Stimulated activated CD4-positive, alpha-beta T cell treated with anti-CD3 and anti-CD28 coated beads, Interleukin-1b, Interleukin-23, amount 100 ng/mL, for 1 hour (primary cell): ENCODE measurements at places on chromosomes 11 and 22.

DNA sequence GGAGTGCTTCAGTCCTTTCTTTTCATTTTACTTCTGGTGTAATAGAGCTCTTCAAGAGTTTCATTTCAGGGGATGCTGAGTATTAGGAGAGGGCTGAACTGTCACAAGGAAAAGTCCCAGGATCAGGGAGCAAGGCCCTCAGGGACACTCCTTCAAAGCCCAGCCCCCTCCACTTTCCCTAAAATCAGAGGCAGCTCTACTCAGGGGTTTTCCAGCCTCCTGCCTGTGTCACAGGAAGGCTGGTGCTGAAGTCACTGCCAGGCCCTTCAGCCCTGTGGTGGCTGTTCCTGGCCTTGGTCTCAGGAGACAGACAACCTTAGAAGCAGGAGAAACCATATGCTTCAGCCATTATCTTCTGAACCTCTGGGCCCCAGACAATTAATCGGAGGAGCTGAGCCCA lies 36.4 kb upstream of the KIRREL3 start:
- no peak for DNase-seq

DNA sequence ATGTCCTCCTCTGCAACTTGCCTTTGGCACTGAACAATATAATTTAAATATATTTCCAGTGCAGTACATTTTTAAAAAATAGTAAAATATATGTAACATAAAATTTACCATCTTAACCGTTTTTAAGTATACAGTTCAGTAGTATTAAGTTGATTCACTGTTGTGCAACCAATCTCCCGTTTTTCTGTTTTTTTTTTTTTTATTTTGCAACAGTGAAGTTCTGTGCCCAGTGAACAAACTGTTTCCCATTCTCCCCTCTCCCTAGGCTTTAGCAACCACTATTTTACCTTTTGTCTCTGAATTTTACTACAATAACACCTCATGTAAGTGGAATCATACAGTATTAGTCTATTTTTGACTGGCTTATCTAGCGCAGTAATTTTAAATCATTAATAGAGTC lies 13.8 kb downstream of the PRRG4 start:
- DNase-seq: no peak

- no peak for DNase-seq
Measured at GRCh38 chr11:34235591-34236071, 122.2 kb downstream of the ABTB2 start.

DNA sequence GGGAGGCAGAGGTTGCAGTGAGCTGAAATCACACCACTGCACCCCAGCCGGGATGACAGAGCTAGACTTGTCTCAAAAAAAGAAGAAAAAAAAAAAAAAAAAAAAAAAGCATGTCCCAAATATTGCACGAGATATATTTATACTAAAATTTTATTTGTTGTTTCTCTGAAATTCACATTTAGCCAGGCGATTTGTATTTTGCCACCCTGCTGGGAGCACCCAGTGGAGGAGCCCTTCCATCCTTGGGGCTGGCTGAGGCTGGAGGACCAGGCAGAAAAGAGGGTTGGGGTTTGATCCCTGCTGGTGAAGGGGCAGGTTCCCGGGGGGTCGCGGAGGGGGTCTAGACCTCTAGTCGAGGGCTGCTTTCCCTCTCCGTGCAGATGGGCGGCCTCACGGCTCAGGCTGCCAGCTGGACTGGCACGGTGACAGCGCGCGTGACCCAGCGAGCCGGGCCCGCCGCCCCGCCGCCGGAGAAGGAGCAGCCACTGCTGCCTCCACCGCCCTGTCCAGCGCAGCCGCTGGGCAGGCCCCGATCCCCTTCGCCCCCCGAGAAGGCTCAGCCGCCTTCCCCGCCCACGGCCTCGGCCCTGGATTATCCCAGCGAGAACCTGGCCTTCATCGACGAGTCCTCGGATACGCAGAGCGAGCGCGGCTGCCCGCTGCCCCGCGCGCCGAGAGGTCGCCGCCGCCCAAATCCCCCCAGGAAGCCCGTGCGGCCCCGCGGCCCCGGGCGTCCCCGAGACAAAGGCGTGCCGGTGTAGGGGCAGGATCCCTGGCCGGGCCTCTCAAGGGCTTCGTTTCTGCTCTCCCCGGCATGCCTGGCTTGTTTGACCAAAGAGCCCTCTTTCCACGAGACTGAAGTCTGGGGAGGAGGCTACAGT lies 952 bp upstream of the CATSPERZ start:
- no peak for DNase-seq

- DNase-seq: no peak
Measured at GRCh38 chr11:33761471-33761870, 12.8 kb downstream of the FBXO3 start.

DNA sequence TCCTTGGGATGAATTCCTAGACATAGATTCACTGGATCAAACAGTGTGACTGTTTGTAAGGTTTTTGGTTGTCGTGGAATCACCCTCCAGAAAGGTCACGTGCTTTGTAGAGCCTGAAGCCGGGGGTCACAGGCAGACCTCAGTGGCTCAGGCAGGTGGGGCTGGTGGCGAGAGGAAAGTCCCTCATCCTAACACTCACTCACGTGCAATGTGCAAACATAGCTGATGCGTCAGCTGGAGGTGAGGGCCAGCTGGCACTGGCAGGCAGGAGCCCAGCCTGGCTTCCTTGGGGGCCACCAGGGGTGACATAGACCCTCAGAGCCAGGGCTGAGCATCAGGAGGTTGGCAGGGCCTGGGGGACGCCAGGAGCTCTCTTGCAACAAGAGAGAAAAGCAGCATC lies 90.0 kb downstream of the ARHGAP8 start:
- DNase-seq: no peak

GRCh38 chr11:94149431-94150017 lies 20.9 kb downstream of the PANX1 start:
- DNase-seq: no peak

GRCh38 chr22:35195821-35196220 lies 61.5 kb upstream of the HMGXB4 start:
- DNase-seq: no peak

DNA sequence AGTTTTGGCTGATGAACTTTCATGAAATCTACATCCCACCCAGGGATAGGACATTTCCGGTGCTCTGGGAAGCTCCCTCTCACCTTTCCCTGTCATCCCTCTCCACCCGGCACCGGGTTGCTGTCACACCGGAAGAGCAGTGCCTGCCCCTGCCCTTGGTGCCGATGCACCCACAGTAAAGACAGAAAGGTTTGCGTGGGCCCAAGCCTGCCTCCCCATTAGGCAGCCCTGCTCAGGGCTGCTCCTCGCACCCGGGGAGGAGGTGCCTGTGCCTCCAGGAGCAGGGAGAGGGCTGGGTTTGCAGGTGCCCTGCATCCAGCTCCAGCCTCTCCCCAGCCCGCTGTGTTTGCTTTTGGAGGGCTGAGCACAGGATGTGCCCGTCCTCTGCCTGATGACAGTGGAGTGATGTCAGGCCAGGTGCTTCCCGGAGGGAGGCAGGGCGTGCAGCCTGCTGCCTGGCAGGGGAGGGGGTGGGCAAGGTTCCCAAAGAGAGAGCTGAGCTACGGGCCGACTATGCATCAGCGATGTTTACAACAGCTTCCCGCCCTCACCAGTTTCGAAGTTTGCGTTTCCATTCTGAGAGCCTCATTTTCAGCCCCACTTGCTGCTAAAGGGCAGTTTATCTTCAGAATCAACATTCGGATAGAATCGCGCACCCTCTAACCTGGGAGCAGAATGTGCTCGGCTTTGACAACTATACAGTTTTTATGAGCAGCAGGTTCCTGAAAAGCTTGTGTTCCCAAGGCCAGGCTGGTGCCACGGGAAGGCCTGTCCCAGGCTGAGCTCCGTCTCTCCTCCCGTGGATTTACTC lies 83.2 kb upstream of the CLDN5 start:
- no peak for DNase-seq

- peak; percentile 21 for DNase-seq
Measured at GRCh38 chr11:86672007-86672621, at the start of gene ME3. TSS of gene ME3 (minus strand) at chr11:86672616.

- DNase-seq: no peak
Measured at GRCh38 chr11:131666617-131667016, 296.2 kb downstream of the NTM start.

DNA sequence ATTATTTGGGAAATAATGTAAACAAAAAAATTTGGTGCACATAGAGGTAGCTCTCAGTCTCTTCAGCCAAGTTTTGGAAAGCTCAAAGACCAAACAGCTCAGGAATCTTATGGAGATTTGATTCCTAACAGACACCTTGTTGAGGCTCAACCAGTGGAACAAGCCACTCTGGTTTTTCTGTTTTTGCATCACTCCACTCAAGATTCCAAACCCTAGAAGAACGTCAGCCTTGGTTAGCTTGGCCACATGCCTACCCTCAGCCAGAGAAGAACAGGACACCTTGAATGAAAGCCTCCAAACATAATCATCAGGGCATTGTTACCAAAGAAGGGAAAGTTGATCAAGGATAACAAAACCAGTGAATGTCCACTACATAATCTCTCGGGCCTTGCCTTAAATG lies 3.8 kb upstream of the SMCO4 start:
- no peak for DNase-seq

DNA sequence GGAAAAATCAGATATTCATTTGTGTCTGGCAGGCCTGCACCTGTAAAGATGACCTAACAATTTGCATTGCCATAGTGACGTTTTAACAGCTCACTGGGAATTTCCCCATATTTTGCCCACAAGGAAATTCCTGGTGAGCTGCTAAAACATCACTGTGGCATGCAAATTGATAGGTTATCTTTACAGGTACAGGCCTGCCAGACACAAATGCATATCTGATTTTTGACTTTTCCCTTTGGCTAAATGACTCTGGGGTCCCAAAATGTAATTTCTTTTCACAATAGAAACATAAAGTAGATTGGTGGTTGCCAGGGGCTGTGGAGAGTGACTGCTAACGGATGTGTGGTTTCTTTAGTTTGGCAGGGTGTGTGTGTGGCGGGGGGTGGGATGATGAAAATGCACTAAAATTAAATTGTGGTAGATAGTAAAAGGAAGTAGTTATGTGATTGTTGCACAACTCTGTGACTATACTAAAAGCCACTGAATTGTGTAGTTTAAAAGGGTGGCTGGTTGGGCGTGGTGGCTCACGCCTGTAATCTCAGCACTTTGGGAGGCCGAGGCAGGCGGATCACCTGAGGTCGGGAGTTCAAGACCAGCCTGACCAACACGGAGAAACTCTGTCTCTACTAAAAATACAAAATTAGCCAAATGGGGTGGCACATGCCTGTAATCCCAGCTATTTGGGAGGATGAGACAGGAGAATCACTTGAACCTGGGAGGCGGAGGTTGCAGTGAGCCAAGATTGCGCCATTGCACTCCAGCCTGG lies 18.5 kb upstream of the FEZ1 start:
- no peak for DNase-seq

- no peak for DNase-seq
Measured at GRCh38 chr11:567629-568292, 7.0 kb downstream of the RASSF7 start.

- no peak for DNase-seq
Measured at GRCh38 chr11:119520400-119520799, 97.4 kb upstream of the THY1 start.

GRCh38 chr22:17655289-17655688 lies 16.7 kb downstream of the BCL2L13 start:
- no peak for DNase-seq

- no peak for DNase-seq
Measured at GRCh38 chr11:41868606-41869005, 409.2 kb upstream of the LRRC4C start.

- DNase-seq: no peak
Measured at GRCh38 chr11:29255401-29255800, 761.4 kb downstream of the KCNA4 start.

- no peak for DNase-seq
Measured at GRCh38 chr11:5225480-5225871, 1.4 kb downstream of the HBB start.

GRCh38 chr11:44512818-44513217 lies 52.6 kb upstream of the CD82 start:
- DNase-seq: no peak

GRCh38 chr11:3370311-3370870 lies 8.6 kb downstream of the ZNF195 start:
- no peak for DNase-seq

- DNase-seq: no peak
Measured at GRCh38 chr11:108718466-108718865, 53.6 kb downstream of the DDX10 start.

GRCh38 chr22:48516571-48516970 lies 1311.1 kb downstream of the BRD1 start:
- no peak for DNase-seq

GRCh38 chr11:135001581-135001980 lies 589.5 kb upstream of the B3GAT1 start:
- DNase-seq: no peak

DNA sequence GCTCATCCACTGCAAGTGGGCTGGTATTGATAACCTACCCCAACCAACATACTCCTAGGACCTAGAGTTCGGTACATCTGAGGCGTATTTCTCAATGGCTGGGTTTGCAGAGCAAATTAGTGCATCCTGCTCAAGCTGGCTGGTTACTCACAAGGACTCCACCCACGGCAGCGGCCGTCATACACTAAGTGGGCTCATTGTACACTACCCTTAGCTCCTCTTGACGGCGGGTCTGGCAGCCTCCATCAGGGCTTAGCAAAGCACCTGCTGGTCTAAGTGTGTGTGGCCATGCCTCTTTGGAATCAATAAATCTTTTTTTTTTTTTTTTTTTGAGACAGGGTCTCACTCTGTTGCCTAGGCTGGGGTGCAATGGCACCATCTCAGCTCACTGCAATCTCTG lies 20.2 kb upstream of the KCNJ11 start:
- no peak for DNase-seq

DNA sequence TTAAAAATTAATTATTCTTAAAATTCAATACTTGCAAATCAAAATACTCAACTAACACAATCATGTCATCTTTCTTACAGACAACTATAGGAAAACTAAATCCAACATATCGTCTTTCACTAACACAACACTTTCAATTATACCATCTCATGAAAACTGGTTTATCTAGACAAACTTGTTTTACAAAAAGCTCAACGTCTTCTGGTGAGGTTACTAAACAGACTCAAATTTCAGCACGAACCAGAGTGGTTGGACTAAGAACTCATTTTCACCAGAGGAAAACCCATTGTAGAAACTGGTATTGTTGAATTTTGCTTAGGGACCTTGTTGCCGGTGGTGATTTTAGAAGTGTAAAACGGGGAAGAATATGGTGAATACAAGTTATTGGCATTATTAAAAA lies 52.2 kb downstream of the NUP98 start:
- no peak for DNase-seq

GRCh38 chr11:22851477-22851876 lies 8.8 kb downstream of the CCDC179 start:
- no peak for DNase-seq

DNA sequence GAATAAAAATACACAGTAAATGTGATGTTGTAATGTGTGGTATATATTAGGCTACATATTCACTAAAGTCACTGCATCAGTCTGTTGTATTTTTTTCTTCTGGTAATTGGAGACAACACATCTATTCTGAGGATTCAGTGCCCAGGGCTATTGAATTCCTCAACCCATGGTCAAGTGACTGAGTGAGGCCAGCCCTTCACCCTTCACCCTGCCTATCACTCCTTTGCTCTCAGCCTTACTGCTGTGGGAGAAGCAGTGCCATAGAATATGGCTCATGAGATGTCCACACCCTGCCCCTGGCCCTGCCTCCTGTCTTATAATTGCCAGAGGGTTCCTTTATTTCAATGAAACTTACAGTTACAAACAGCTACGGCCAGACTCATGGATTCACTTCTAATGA lies 295.6 kb downstream of the NTM start:
- no peak for DNase-seq
